Activated T-helper 1 cell treated with anti-CD3 and anti-CD28 coated beads, Interleukin-2, amount 50 U/mL, for 16 hours (primary cell): ENCODE measurements at places on chromosomes 16 and 17.
A peak's percentile ranks its signal among the peaks of the same experiment; 100 is the strongest.

DNA sequence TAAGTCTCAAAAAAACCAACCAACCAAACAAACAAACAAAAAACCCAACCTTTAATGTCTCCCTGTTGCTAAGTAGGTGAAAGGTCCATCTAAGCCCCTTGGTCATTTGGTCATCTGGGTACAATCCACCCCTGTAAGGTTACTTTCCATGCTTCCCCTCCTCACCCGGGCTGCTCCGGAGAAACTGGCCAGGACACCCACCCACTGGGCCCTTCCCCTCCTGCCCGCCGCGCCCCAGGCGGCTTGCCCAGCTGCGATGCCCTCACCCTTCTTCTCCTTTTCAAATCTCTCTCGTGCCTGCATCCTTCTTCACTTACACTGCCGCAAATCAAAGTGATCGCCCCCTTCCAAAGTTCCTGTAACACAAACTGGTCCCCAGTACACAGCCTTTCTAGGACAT lies 2.0 kb downstream of the NTAN1 start:
- DNase-seq: no peak

GRCh38 chr16:30958175-30959079 lies 873 bp downstream of the SETD1A start:
- DNase-seq: no peak

DNA sequence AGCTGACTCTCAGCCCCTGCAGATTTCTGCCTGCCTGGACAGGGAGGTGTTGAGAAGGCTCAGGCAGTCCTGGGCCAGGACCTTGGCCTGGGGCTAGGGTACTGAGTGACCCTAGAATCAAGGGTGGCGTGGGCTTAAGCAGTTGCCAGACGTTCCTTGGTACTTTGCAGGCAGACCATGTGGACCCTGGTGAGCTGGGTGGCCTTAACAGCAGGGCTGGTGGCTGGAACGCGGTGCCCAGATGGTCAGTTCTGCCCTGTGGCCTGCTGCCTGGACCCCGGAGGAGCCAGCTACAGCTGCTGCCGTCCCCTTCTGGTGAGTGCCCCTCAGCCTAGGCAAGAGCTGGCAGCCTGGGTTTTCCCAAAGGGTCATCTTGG lies 3.9 kb downstream of the GRN start:
- no peak for DNase-seq

- no peak for DNase-seq
Observed at GRCh38 chr17:78442648-78443218, 64.3 kb downstream of the PGS1 start.

- DNase-seq: no peak
Observed at GRCh38 chr17:56447171-56447570, 146.3 kb upstream of the NOG start.

- no peak for DNase-seq
Observed at GRCh38 chr17:44110011-44110686, 13.3 kb downstream of the HDAC5 start.

- no peak for DNase-seq
Observed at GRCh38 chr16:67678354-67679023, 11.9 kb downstream of the C16orf86 start.

DNA sequence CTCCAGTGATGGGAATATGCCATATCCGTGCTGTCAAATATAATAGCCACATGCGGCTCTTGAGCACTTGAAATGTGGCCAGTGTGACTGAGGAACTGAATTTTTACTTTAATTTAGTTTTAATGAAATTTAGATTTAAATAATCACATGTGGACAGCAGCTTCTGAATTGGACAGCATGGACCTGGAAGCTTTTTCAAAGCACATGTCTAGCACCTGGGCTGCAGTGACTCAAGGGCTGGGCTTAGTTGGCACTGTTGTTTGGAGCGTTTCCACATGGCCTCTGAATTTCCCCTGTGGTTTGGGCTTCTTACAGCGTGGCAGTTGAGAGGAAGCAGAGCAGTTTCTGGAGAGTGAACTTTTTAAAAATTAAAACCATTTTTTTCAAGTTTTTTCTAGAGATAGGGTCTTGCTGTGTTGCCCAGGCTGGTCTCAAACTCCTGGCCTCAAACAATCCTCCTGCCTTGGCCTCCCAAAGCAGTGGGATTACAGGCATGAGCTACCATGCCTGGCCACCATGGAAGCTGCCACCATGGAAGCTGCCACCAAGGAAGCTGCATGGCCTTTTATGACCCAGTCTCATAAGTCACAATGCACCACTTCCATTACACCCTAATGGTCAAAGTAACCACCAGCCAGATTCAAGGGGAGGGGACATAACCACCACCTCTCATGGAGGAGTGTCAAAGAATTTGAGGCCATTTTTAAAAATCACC lies 6.7 kb upstream of the TOB1 start:
- DNase-seq: peak; percentile 11

- DNase-seq: peak; percentile 71
Observed at GRCh38 chr17:17641621-17642409, 39.4 kb upstream of the RAI1 start.

DNA sequence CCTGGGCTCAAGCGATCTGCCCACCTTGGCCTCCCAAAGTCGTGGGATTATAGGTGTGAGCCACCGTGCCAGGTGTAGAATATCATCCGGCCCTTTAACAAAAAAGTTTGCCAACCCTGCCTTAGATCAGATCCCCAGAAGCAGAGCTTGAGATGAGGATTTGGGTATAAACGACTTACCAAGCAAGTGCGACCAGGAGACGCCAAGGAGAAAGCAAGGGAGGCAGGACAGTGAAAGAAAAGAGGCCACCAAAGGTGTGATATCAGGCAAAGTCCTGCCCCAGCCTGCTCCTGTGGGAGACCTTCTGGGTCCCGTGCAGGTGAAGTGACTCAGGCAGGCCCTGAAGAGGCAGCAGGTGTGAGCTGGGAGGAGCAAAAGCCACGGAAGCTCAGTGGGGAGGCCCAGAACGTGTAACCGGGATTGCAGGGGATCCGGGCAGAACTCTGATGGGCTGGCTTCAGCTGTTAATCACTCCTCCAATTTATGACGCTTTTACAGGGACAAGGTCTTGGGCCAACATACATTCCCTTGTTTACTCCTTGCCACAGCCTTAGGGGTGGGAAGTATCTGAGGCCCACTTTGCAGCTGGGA lies 14.1 kb upstream of the CALB2 start:
- DNase-seq: no peak

DNA sequence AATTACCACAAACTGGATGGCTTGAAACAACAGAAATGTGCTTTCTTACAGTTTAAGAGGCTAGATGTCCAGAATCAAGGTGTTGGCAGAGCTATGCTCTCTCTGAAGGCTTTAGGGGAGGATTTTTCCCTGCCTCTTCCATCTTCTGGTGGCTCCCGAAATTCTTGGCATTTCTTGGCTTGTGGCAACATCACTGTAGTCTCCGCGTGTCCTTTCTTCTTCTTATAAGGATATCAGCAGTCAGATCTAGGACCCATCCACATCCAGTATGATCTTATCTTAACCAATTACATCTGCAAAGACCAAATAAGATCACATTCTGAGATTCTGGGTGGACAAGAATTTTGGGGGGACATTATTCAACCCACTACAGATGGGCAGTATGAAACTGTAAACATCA lies 119.2 kb upstream of the PMFBP1 start:
- DNase-seq: no peak

GRCh38 chr16:74563828-74564263 lies 43.1 kb downstream of the GLG1 start:
- DNase-seq: no peak

DNA sequence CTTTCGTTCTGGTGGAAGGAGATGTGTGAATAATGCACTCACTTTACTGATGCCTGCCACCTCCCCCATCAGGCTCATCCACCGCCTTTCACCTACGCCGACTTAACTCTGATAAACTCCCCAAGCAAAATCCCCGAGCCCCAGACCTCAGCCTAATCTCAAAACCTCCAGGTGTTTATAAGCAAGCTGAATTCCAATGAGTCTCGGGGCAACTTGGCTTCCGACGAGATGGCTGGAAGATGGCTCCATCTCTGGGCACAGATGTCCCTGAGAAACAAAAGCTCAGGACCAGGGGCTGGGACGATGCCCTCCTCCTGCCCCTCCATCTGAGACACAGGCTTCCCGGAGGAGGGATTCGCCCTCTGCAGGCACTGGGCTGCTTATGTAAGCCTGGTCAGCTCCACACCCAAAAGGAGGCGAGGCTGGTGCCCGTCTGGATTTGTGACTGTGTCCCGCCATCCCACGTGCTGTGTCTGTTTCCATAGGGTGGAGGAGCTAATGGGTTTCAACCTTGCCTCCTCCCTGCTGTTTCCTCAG lies 386.4 kb upstream of the TNRC6C start:
- no peak for DNase-seq

DNA sequence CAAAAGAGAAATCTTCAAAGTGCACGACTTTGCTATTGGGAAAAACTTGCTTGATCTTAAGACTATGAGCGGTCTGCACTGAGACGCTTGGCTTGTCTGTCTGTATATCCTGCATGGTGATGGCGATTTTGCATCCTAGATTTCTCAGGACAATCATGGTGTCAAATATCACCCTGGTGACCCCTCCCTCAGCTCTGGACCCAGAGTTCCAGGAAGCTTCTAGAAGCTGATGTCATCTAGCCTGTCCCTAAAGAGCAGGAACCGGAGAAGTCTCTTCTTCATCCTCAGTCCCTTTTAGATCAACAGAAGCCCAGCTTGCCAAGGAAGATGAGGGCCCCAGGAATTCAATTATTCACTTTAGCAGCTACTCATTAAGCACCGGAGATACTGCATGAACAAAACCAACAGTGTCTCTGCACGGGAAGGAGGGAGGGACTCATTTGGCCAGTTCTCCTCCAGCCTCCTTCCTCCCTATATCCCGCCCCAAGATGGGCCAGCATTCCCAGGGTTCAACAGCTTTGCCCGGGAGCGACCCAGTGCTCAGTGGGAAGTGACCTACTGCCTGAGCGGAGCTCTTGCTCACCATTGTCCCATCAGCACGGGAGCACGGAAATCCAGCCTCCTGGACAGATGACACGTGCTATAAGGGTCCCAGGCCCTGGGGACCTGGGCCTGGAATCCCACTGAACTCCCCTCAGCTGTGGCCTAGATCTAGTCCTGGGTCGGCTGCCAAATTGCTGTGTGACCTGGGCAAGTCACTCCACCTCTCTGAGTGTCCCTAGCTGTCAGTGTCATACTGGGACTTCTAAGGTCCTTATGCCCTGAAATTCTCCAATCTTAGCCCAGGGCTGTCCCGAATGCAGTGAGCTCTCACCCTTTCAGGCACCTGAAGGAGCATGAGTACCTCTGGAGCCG lies 3.8 kb downstream of the EMP2 start:
- no peak for DNase-seq

GRCh38 chr16:68005786-68006286 lies 6.6 kb upstream of the DPEP2 start:
- DNase-seq: no peak

DNA sequence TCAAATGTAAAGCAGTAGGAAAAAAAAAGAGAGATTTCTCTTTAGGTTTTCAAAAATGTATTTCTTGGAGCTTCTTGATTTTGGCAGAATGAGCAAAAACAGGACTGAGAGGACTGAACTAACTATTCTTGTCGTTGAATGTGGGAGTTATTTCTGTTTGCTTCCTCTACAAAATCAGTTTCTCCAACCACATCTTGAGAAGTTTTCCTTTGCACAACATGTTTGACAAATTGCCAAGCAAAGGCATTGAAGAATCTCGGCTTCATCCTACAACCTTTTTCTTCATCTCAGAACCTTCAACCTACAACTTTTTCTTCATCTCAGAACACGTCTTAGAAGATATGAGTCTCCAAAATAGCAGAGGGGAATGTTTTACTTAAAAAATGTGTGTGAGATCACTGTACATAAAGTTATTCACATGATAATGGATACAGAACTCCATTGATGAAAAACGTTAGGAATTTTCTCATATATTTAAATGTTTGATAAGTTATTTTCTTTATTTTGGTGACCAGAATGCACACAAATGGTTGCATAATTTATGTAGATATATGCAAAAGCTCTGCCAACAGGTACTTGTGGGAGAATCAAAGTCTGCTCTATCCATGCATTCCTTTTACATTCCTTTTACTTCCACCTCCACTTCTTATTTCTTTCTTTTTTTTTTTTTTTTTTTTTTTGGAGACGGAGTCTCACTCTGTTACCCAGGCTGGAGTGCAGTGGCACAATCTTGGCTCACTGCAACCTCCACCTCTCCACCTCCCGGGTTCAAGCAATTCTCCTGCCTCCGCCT lies 370.0 kb downstream of the KCNJ2 start:
- DNase-seq: no peak

- DNase-seq: no peak
Observed at GRCh38 chr16:53501216-53501859, 1.7 kb downstream of the AKTIP start.

- no peak for DNase-seq
Observed at GRCh38 chr17:8935191-8935590, 30.3 kb downstream of the PIK3R5 start.

- no peak for DNase-seq
Observed at GRCh38 chr16:19524616-19525384, 1.1 kb downstream of the CCP110 start.

GRCh38 chr17:34319039-34319483 lies at the start of gene CCL8:
Gene CCL8 (plus strand): TSS chr17:34319435. CDS start chr17:34319502, 67 bp downstream.
- no peak for DNase-seq

DNA sequence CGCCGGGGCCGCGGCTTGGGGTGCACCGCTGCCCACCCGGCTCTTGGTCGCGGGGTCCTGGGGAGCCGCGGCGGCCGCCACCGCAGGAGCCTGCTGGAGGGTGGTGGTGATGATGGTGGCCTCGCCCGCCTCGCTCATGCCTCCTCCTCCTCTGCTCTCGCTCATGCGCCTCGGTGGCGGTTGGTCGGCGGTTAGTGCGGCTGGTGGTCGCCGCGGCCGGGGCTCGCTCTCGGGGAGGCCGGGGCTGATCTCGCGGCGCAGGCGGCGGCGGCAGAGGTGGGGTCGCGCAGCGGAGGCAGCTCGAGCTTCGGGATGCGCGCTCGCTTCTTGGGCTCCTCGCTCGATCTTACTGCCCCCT lies 41.6 kb downstream of the AHSP start:
- no peak for DNase-seq

GRCh38 chr16:69131167-69131838 lies 1.1 kb downstream of the CHTF8 start:
- no peak for DNase-seq

DNA sequence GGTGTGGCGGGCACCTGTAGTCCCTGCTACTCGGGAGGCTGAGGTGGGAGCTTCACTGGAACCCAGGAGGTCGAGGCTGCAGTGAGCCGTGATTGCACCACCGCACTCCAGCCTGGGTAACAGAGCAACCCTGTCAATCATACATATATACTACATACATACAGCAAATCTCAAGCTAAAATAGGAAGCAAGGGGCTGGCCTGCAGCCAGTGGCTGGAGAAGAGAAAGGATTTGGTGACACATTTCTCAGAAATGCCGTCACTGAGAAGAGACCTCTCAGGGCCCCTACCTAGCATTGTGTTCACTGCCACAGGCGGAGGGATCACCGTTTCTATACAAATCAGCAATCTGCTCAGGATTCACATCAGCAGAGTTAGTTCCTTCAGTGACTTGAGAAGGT lies 16.9 kb downstream of the NARF start:
- DNase-seq: no peak

GRCh38 chr17:16888413-16889087 lies 83.4 kb downstream of the TNFRSF13B start:
- no peak for DNase-seq
